ENCODE measurements at places on chromosomes 6 and 20. TPM values are rescaled to one million over a fixed set of nuclear protein-coding genes. Genes with fewer than 3 reads are reported as not detected.
A peak's percentile ranks its signal among the peaks of the same experiment; 100 is the strongest.

DNA sequence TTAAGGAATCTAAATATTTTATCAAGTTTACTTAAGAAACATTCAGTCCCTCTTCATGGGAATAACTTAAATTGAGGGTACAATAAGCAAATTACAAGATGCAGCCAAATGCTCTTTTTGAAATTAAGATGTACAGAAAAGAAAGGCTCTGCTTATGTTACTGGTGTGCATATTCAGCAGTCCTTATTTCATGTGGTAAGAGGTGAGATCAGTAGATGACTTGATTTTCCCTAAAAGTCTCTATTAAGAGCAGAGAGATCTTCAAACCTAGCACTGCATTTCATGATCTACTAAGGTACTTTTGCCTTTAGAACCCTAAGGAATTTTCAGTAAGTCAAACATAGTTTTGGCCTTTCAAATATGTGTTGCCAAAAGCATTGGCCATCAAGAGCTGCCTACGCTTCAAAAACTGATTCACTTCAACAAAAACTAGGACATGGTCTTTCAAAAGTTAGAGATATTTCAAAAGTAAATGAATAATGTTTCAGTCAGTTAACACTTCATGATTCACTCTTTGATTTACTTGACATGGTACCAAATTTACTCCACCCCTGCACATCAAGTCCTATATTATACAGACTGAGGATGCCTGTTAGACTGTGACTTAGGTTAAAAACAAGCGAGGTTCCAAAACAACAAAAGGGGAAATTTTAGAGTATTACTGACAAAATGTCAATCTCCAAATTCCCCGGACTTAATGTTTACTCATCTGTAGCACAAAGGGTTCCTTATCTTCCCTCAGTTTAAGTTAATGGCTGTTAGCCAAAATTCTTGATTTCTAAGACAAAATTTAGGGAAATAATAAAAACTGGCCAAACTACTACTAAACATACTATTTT, 19.2 kb downstream of the C6orf62 start:
- no peak for DNase-seq

Gene DHX35
- 9.7 TPM for total RNA-seq

Gene LRRN4
- under 0.01 TPM for total RNA-seq

Gene SLC22A16
- not detected for total RNA-seq

DNA sequence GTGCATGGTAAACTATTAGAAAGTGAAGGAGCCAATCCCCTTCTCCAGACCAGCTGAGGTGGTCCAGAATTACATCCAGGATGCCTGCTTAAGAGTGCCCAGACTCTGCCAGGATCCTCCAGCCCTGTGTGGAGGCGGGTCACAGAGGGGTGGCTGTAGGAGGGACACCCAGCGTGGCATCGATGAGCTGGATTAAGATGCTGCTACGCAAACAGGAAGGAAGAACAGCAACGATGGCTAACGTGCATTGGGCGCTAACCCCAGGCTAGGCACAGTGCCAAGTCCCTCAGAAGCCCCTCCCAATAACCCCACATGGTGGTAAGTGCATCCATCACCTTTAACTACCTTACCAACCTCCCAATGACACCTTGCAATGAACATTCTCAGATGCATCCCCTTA, 63.9 kb upstream of the MRPS10 start:
- DNase-seq = no peak

- no peak for DNase-seq
These were observed 44.3 kb upstream of the FRMD1 start for GRCh38 chr6:168123165-168123911.

Gene GCNT2
- total RNA-seq = under 0.01 TPM

Gene KCNK16
- not detected for total RNA-seq

GRCh38 chr6:1321738-1322137, 9.8 kb downstream of the FOXQ1 start:
- DNase-seq = peak; percentile 91

DNA sequence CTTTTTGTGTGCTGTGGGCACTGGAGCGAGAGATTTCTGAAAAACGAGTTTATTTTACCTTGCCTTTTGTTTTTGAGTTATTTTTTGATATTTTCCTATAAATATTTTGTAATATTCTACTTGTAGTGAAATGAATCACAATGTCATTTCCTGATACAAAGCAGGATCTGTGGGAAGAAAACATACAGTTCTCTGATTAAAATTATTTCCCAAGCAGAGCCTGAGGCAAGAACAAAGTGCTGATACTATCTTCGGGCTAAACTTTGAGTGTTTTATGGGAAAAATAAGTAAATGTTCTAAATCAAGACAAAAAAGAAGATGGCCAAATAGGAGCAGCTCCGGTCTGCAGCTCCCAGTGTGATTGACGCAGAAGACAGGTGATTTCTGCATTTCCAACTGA, 33.7 kb upstream of the ELOVL5 start:
- peak; percentile 66 for DNase-seq

- peak; percentile 77 for DNase-seq
These were observed 33.7 kb upstream of the IYD start for GRCh38 chr6:150334790-150335783.

DNA sequence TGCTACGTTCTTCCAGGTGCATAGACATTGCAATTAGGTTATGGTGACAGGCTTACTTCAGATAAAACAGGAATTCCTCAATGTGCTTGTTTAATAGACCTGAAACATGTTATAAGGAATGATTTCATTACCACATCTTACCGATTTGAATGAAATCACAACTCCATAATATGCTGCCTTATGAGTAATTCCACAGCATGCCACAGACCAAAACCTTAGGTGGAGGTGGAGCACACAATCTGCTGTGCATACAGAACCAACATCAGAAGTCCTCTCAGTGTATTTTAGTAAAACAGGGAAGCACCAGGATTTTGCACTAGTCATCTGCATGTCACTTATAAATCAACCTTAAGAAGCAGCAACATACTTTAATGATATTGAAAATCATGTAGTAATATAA, 148.9 kb upstream of the TSHZ2 start:
- no peak for DNase-seq

GRCh38 chr20:21046413-21047070, 59.6 kb downstream of the LINC00237 start:
- no peak for DNase-seq

Gene CCN5
- 1.7 TPM for total RNA-seq

GRCh38 chr6:136983687-136984086, 61.1 kb downstream of the IL20RA start:
- no peak for DNase-seq

GRCh38 chr6:86256615-86257187, 614.0 kb upstream of the SYNCRIP start:
- DNase-seq = no peak

Gene TCF15
- total RNA-seq = not detected

GRCh38 chr6:113713665-113714064, 143.5 kb upstream of the MARCKS start:
- DNase-seq = no peak

Gene PNPLA1
- total RNA-seq = not detected

DNA sequence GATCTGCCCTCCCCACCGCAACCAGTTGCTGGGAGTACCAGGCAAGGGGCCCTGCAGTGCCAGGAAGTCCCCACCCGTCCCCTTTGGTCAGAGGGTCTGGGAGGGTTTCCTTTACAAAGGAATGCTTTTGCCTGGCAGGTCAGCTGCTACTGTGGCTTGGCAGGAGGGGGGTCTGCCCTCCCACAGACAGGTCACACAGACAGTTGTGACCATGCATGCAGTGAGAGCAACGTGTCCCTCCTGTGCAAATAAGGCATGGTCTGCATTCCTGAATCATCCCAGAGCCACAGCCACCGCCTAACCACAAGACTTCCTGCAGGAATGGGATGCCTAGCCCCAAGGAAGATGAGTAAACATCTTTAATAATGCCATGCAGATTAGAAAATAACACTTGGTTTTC, 439 bp upstream of the F13A1 start:
- DNase-seq = no peak

DNA sequence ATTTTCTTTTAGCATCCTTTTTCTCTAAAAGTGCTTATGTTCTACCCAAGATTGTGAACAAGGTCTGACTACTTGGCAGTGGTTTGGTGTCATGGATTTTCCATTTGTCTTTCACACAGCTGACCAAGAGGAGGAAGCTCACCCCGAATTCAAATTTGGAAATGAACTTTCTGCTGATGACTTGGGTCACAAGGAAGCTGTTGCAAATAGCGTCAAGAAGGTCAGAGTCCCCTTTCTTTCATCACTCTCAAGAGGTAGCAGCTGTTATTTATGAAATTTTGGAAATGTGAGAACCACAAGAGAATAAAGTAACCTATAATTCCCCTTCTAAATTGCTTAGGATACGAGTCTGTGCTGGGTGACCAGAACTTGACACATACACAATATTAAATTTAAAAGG, 113.0 kb upstream of the LAMP5 start:
- no peak for DNase-seq

GRCh38 chr6:37173493-37174195, 3.7 kb downstream of the PIM1 start:
- DNase-seq = no peak

All from fibroblast of villous mesenchyme (primary cell).